ENCODE measurements at places on chromosomes 5 and 9.

GRCh38 chr5:74575741-74576538, 64.6 kb downstream of the ENC1 start:
- DNase-seq: peak; percentile 50

DNA sequence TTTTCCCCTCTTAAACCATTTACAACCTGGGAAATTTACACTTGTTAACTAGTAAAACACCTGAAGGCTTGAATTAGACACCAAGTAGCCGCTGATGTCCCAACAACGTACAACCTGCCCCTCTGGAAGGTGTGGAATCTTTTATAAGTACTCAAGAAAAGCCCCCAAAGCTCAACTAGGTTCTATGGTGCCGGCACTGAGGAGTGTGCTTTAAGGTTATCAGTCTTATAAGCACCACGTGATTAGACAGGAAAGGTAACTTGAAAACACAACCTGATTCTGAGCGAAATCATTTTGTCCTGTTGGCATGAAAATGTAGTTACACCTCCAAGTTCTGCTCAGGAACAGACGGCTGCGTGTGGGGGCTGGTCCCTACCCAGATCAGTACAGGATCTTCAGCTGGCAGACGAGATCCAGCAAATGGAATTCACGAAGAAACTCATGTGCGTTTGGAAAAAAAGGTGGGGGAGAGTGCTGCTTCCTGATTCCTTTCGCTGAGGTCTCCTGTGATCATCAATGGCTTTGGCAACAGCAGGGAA, 195.5 kb downstream of the MEF2C start:
- no peak for DNase-seq

DNA sequence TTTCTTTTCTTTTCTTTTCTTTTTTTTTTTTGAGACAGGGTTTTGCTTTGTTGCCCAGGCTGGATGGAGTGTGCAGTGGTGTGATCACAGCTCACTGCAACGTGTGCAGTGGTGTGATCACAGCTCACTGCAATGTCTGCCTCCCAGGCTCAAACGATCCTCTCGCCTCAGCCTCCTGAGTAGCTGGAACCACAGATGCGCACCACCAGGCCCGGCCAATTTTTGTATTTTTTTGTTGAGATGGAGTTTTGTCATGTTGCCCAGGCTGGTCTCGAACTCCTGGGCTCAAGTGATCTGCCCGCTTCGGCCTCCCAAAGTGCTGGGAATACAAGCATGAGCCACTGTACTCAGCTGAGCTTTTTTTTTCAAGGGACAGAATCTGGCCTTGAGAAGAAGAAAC, 36.8 kb upstream of the TJP2 start:
- DNase-seq: no peak

DNA sequence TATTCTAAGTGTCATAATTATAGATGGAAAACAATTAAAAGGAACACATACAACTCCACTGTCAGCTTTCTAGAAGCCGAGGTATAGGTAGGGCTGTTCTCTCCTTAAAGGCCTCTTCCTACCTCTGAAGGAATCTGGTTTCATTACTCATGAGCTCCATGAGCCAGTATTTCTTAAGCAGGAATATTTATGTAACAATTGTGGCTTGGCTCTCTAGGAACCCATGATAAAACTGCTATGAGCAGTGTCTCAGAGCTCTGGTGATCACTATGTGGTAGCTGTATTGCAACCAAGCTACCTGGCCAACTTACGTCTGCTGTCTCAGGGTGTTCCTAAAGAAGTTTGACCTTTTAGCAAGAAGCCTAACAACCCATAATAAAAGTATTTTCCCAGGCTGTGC, 157.7 kb downstream of the CEP120 start:
- no peak for DNase-seq

DNA sequence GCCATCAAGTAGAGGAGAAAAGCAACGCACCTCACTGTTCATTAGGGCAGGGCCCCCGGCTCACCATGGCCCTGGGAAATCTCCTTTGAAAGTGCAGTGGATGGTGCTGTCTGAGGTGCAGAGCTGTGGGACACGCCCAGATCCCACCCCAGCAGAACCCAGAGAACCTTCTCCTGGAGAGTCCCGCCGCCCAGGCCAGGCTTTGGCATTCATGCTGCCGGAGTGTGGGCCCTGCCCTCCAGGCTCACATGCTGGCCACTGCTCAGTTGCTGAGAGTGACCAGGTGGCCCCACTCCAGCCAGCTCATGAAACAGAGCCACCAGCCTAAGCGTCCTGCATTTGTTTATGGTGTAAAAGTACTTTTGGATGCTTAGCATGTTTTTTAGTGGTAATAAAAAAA, 23.8 kb upstream of the LRRC14B start:
- no peak for DNase-seq

DNA sequence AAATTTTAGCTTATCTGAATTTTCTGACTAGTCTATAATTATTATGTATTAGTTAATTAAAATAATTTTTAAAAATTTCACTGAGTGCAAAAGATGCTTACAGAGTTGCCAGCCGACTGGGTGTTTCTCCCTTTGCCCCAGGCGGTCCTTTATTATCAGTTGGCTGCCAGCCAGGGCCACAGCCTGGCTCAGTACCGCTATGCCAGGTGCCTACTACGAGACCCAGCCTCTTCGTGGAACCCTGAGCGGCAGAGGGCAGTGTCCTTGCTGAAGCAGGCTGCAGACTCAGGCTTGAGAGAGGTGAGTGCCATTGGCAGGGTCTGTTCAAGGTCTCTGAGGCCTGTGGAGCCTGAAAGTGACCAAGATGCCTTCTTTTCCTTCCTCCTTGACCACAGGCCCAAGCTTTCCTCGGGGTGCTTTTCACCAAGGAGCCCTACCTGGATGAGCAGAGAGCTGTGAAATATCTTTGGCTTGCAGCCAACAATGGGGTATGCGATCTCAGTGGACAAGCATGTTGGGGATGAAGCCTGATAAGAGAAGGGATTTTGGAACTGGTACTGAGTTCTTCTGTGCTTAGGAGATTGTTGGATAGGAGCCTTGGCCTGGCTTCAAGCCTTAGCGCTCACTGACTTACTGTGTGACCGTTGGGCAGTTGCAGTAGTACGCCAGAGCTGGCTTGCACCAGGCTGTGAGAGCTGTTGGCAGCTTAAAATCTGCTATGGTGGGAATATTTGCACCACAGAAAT, 10.6 kb downstream of the DELE1 start:
- no peak for DNase-seq

- no peak for DNase-seq
Measured at GRCh38 chr5:52735139-52735538, 52.6 kb upstream of the ITGA1 start.

GRCh38 chr5:61357745-61358144, 25.7 kb downstream of the ZSWIM6 start:
- no peak for DNase-seq

DNA sequence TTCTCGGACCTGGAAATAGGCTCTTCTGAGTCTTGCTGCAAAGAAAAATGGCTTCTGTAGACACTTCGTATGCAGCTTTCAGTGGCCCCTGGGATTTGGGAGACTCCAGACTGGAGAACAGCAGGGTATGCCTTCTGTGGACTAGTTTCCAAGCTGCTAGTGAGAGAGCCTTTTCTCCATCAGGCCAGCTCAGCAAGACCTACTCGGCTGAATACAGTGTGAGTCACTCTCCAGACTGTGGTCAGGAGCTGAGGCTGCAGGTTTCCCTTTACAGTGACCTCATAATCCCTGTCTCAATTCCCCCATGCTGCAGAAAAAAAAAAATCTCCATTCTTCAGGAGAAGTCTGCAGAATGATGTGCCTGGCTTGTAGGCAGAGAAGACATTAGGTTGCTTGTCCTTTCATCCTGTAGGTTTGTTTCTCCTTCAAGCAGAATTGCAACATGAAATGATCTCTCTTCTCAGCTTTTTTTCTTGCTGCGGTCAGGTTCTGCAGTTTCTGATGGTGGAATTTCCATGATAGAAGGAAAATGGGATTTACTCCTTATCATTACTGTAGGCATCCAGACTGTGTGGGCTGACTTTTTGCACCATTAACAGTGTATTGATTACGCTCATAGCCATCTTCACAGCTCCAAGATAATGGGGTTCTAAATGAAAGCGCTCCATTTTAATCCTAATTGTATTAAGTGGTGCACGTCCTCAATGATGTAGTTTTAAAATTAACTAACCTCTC, 78.3 kb upstream of the TNFSF8 start:
- peak; percentile 67 for DNase-seq

- no peak for DNase-seq
Measured at GRCh38 chr9:79490657-79491248, 81.0 kb upstream of the TLE4 start.

DNA sequence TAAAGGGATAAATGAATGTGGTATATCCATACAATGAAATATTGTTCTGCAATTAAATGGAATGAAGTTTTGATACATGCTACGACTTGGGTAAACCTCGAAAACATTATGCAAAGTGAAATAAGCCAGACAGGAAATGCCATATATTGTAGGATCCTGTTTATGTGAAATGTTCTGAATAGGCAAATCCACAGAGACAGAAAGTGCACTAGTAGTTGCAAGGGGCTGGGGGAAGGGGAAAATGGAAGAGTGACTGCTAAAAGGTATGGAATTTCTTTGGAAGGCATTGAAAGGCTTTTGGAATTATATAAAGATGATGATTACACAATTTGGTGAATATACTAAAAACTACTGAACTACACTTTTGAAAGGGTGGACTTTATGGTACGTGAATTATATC, 97.0 kb downstream of the FOXD1 start:
- DNase-seq: no peak

GRCh38 chr5:17230808-17231525, 13.5 kb downstream of the BASP1 start:
- no peak for DNase-seq
